ENCODE measurements at places on chromosomes 3 and 15.

DNA sequence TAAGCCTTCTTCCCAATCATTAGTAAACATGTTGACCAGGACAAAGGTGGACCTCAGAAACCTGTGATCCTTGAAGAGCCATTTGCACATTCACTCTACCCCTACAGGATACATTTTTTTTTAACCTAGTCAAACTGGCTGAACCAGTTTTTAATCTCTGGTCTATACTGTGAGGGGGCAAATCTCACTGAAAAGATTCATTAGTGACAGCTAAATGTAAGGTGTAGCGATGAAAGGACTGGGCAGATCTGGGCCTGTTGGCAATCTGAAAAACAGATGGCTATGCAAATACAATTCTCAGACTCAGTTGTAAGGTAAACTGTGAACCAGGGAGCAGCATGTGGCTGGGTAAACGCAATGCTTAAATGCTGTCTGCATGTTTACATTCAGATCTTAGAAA lies 75.6 kb upstream of the SNTN start:
- no peak for DNase-seq

DNA sequence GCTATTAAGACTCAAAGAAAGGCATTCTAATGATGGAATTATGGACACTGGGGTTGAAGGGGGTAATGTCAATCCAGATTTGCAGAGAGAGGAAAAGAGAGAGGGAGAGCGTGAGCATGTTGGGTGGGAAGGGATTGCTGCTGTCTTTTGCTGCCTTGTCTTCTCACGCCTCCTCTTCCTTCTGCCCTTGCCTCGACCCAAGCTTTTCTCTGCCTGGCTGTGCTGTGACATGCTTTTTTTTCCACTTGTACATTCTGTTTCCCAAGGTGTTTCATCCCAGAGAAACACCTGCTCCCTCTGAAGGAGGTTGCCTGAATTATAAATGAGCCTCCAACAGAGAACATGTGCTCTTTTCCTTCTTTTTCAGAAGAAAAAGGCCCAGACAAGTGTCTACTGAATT lies 80.3 kb downstream of the BDH1 start:
- no peak for DNase-seq

DNA sequence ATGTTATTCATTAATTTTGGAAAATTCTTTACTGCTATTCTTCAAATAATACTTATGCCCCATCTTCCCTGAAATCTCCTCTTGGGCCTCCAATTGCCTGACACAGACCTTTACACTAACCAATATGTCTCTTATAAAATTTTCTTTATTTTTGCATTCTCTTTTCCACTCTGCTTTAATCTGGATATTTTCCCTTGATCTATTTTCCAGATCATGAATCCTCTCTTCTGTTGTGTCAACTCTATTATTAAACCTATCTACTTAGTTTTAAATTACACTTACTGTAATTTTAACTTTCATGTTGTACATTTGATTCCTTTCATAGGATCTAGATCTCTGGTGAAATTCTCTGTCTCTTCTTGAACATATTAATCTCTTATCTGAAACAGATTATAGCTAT lies 278.7 kb downstream of the FHIT start:
- DNase-seq = no peak

DNA sequence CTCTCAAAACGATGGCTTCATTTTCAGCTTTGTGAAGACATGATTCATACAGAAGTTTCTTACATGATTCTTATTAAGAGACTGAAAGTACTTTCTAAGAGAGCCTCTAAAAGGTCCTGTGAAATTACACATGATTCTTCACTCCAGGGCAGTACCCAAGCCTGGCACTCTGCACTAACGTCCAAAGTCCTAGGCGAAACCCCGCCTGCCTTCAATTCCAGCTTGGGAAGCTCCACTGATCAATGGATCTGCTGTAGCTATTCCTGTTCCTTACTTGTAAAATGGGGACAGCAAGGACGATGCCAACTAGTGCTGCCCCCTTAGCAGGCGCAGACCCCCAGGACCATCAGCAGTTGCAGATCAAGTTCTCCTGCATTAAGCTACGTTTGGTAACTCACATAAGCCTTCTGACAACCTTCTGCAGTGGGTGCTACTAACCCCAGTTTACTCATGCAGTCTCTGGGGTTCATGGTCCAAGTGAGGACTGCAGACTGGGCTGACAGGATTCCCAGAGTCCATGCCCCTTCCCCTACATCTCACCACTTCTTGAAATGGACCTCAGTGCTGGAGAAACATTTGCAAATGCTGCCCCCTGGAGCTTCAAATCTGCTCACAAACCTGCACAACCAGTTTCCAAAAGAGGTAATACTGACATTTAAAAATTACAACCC lies 10.6 kb downstream of the CHCHD4 start:
- no peak for DNase-seq

GRCh38 chr15:52786436-52787122 lies 3.6 kb downstream of the ONECUT1 start:
- DNase-seq = no peak

DNA sequence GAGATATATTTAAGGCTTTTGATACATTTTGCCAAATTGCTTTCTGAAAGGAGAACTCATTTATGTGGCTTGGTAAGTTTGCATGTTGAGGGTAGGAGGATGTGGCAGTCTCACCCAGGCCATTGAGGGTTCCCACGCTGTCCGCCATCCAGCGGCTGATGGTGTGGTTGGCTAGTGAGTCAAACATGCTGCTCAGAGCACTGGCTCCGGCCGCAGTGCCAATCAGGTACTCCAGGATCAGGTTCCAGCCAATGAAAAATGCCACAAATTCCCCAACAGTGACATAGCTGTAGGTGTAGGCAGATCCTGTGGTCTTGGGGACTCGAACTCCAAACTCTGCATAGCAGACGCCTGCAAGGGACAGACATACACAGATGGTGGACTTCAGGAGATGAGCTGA lies 82.3 kb downstream of the CLDN11 start:
- no peak for DNase-seq

DNA sequence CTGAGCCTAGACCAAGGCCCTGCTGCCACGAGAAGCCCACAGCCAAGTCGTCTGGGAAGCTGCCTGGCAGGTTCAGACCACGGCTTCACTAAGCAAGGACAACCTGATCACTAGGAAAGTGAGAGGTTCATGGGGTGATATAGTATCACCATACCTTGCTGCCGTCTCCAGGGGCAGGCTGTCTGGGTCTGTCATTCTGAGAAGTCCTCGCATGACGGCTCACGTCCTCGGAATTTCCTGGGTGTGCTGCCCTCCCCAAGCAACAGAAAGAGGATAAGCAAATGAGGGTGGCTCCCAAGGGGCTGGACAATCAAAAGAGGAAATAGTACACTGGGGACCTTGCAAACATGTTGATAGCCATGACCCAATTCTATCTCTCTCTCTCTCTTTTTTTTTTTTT lies 207.4 kb upstream of the IGF1R start:
- no peak for DNase-seq

DNA sequence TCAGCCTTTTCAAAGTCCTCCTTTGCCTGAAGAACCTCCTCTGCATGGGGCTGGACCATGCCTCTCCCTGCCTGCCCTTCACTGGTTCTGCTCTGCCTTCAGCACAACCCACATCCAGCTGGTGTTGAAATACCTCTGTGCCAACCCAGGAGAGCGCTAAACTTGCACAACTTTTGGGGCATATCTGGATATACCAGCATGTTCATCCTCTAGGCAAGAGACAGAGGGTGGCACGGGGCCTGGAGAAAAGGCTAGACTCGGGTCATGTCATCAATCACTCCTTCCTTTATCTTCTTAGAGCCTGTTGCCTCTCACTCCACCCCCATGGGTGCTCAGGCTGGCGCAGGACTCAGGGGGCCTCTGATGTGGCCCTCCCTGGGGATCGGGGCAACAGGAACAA lies 4.8 kb downstream of the SEMA4B start:
- DNase-seq = no peak

- DNase-seq = no peak
Observed at GRCh38 chr3:46416811-46417510, 9.9 kb downstream of the CCRL2 start.

- DNase-seq = no peak
Observed at GRCh38 chr3:72982609-72983366, 13.8 kb upstream of the PPP4R2 start.

GRCh38 chr3:124396339-124396950 lies 333.8 kb upstream of the UMPS start:
- no peak for DNase-seq

- DNase-seq = no peak
Observed at GRCh38 chr15:62497356-62497755, 332.3 kb upstream of the C2CD4B start.

DNA sequence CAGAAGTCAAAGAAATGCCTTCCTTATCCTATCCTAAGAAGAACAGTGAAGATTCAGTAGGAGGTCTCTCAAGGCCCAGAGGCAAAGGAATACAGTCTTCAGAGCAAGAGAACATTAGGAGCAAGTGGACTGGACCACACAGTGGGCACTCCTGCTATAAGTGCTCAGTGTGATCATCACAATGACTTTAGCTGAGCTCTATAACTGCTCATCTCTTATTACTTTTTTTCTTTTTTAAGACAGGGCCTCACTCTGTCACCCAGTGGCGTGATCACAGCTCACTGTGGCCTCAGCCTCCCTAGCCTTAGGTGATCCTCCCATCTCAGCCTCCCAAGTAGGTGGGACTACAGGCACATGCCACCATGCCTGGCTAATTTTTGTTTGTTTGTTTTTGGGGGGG lies 48.1 kb downstream of the COL8A1 start:
- no peak for DNase-seq

GRCh38 chr3:52707585-52707984 lies 1.7 kb downstream of the SPCS1 start:
- no peak for DNase-seq

DNA sequence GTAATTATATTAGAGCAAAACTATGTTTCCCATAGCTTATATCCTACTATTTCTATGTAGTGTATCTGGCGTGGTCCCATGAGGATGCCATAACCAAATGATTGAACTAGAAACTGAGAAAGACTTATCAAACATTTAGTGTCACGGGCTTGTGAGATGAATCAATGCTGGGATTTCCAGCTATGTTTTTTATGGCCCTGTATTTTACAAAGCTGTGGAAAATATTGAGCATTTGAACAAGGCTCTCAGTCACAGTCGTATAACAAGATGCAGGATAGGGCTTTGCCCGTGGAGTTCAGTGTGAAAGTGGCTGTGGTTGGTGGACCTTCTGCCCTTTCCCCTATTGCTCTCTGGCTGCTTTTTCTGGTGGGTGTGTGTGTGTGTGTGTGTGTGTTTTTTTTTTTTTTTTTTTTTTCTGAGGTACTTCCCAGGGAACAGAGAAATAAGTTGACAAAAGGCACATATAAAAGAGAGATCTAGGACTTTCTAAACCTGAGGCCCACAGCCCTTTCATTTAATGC lies 60.7 kb downstream of the CACNA1D start:
- no peak for DNase-seq

GRCh38 chr3:145457825-145458552 lies 703.0 kb downstream of the PLOD2 start:
- no peak for DNase-seq

DNA sequence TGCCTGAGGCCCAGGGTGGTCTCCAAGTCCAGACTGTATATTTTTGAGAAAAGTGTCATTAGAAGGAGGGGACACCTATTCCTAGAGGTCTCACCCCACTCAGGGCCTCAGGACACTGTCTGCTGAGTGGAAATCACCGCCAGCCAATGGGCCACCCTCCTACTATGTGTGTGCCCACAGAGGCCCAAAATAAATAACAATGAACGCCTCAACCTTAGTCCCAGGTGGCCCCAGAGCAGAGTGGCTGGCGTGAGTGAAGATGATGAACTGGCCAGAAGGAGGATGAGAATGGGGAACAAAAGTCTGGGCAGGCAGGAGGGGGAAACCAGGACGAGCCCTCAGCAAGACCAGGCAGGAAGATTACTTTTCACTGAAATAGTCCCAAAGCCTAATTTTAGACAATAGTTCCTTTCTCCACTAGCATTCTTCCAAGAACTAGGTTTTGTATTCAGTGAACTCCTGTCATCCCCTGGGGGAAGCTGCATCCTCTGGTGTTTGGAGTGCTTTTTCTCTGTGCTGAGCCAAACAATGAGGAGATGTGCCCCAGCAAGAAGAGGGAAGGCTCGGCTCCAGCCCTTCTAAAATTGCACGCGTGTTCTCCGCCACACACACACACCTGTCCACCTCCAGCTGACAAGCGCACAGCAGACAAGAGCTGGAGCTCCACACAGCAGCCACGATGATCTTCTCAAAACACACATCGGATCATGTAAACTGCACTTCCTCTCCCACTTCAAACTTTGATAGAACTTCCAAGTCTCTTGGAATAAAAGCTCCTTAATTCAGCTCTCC lies 72.2 kb downstream of the ADCY5 start:
- no peak for DNase-seq

DNA sequence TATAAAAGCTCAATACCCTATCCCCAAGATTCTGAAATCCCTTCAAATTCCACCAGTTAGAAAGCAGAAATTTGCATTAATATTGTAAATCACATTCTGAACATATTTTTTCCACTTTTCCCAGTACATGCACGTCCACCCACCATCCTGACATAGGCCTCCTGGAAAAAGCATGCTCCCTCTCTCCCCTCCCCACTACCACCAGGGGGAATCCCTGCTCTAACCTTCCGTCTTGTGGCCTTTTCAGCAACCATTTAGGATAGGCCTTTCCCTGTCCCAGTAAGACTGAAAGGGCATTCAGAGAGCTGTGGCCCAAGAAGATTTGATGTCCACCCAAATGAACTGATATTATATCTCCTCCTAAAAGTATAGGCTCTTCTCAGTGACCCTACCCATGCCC lies 182.1 kb downstream of the ARRDC4 start:
- DNase-seq = no peak

DNA sequence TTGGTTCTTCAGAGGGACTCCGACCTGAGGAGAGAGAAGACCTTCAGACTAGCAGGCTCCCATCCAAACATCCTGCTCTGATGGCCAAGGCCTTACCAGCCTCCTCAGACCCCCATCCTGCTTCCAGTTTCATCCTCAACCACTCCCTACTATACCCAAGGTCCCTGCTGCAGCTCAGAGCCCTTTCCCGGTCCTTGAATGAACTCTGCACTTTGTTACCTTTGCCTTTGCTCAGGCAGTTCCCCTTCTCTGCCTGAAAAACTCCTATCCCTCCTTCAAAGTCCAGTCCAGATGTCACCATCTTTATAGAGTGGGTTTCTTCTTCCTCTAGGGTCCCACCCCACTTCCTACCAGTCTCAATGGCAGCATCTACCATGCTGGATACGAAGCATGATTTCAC lies 13.1 kb downstream of the EFCAB12 start:
- DNase-seq = no peak

- no peak for DNase-seq
Observed at GRCh38 chr3:13066236-13066635, 7.0 kb downstream of the IQSEC1 start.

GRCh38 chr3:9379327-9379726 lies 16.5 kb downstream of the THUMPD3 start:
- no peak for DNase-seq

GRCh38 chr3:195855471-195856409 lies 44.0 kb upstream of the MUC4 start:
- no peak for DNase-seq
